CD4-positive, alpha-beta T cell treated with Interleukin-15 for 1 hour (primary cell): ENCODE measurements at places on chromosomes 4 and X.

GRCh38 chr4:75169427-75169826, 236.5 kb downstream of the PARM1 start:
- no peak for DNase-seq

- DNase-seq = no peak
Observed at GRCh38 chr4:7540206-7540605, 105.5 kb upstream of the PSAPL1 start.

- DNase-seq = no peak
Observed at GRCh38 chrX:68823413-68824151, 5.2 kb upstream of the EFNB1 start.

DNA sequence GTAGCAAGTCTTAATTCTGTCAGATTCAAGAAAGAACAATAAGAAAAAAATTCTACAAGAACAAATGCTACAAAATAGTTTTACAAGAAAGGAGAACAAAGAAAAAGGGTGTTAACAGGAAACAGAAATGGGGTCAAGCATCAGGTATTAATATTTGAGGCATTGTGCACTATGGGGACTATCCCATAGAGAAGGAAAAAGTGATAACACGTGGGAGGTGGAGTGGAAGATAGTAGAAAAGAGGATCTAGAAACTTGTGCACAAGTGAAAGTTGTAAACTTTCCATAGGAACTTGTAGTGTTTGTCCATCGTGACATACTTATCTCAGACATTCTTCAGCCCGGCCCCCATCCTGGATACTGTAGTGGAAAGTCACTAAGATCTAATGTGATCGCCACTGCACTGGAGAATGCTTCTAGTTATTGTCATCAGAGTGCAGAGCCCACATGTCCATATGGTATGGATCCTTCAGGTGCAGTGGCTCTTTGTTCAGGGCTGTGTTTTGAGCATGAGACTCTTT, 15.4 kb upstream of the NFXL1 start:
- DNase-seq = no peak

DNA sequence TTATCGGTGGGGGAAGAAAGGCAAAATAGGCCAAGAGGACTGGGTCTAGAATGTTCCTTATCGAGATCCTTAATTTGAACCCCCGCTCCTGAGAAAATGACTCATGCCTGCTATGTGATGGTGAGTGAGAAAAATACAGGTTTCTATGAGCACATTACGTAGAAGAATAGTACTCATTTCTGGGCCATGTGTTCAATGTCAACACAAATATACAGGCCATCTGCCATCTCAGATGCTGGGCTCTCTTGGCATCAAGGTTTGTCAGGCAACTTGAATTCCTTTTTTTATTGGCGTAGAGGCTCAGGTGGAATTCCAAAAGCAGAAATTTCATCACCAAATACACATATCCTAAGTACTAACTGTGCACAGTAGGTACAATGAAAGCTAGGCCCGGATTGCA, 81.4 kb upstream of the TRIM2 start:
- no peak for DNase-seq

- DNase-seq = no peak
Observed at GRCh38 chr4:102472441-102473013, 28.6 kb upstream of the NFKB1 start.

- DNase-seq = no peak
Observed at GRCh38 chr4:40340030-40340429, 4.9 kb downstream of the CHRNA9 start.

- no peak for DNase-seq
Observed at GRCh38 chr4:39699687-39700409, 1.9 kb downstream of the UBE2K start.
